ENCODE measurements at places on chromosomes 11 and 22.

DNA sequence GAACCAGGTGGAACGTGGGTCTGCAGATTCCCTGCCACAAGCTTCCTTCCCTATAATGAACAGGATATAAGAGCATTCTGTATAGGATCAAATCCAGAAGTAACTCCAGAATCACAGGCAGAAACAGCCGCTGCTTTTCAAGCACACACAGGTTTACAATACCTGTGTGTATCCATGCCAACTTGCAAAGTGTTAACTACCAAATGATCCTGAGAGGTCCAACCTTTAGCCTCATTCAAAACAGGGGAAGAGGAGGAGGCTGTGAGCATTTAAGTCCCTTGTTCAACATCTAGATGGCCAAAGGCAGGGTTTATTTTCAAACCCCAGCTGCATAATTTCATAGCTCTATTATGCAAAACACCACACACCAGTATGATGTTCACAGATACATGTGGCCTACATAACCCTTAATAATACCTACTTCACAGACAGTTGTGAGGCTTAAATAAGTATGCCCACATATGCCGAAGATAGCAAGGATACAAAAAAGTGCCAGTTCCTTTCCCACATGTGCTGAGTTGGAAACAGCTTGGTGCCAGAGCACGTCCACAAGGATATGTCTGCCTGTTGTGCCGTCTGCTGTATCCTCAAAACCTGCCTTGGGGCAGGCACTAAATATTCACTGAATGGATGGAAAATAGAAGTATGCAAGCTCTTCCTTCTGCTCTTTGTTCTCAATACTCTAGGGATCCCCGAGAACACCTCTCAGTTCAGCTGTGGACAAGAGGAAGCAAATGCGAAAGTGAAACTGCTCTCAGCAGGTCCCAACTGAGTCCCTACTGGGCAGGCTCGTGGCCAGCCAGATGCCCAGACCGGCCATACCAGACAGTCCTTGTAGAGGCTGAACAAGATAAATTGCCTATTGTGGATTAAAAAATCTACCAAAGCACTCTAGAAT, 66.8 kb downstream of the LARGE1 start:
- DNase-seq: no peak

DNA sequence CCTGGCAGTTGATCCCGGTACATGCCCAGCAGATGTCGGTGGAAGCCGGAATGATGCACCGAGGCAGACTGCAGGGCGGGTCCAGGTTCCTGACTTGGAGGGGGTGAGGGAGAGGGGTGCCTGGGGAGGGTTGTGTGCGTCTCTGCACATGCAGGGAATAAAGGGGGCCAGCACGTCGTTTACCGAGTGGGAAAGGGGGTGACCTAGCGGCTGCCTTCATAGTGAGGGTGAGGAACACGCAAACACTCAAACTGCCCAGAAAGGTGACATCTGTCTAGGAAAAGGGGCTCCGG, 801.7 kb downstream of the TBC1D22A start:
- DNase-seq: no peak

DNA sequence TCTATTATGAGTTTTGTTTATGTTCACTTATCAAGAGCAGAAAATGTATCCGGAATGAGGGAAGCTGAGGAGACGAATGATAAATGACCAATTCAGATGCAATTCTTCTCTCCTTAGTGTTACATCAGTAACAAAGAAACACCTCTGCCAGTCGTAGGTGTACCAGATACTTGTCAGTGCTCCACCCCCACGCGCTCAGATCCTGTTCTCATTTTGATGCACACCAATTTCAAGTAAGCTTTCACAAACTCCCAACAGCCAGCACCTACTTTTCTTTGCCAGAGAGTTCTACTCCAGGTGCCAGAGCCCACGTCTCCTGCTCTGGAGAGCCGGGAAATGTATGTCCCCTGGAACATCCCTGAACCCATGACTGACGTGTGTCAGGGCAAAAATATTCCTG, 43.7 kb downstream of the OR8B12 start:
- no peak for DNase-seq

DNA sequence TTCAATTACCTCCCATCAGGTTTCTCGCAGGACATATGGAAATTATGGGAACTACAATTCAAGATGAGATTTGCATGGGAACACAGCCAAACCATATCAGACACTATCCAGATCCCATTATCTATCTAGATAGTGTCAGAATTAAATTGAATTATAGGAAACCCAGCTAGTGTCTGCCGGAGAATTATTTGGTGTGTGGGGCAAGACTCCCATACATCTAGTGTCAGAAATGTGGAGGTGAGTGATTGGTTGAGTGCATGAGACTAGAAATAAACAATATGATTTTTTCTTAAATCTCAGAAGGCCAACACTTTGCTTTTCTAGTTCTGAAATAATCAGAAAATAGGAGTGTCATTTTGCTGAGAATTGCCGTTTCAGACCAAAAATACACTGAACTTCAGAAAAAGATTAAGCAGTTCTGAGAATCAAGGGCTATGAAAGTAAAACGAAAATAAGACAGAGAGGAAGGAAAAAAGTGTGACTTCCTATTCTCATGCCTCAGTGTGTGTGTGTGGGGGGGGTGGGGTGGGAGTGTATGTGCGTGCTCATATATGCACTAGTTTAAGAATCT, 21.3 kb downstream of the CASP12 start:
- DNase-seq: no peak

GRCh38 chr11:10373340-10373739, 68.5 kb downstream of the ADM start:
- DNase-seq: no peak

DNA sequence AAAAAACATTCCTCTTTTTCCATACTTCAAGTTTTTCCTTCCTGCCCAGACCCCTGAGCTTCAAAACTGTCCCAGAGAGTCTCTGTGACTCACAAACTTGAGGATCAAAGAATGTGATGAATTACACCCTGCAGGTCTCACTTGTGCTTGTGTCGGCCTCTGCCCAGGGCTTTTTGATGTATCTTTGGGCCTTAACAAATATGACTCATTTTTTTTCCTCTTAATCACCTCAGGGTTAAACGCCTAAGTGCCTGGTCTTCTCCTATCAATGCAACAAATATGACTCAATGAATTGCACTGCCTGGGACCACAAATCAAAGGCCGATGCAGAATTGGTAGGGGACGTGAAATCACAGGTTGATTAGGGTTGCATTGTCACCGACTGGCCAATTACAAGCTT, 267.7 kb downstream of the LARGE1 start:
- DNase-seq: no peak

- no peak for DNase-seq
Observed at GRCh38 chr11:42960521-42961088, 351.2 kb upstream of the API5 start.

GRCh38 chr11:84566671-84567070, 1060.5 kb downstream of the DLG2 start:
- no peak for DNase-seq

DNA sequence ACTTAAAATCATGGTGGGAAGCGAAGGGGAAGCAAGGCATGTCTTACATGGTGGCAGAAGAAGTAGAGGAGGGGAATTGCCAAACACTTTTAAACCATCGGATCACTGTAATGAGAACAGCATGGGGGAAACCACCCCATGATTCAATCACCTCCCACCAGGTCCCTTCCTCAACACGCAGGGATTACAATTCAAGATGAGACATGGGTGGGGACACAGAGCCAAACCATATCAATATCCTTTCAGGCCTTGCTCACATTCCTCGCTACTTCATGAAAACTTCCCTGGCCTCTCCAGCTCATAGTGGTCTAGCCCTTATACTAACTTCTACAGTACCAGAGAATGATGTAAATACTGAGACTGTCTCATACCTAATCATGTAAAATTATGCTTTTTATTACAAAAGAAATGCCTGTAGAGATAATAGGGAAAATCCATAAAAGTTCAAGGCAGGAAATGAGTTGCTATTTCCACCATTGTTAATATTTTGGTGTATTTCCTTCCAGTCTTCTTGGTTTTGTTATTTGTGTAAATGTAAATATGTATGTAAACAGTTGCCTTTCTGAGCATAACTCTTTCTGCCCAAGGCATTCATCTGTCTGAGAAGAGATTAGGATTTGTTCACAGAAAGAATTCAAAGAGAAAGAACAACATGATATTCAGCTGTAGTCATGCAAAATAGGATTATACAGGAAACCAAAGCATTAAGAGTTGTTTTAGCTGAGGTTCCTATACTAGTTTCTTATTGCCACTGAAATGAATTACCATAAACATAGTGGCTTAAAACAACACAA, 104.3 kb upstream of the LDLRAD3 start:
- DNase-seq: no peak

DNA sequence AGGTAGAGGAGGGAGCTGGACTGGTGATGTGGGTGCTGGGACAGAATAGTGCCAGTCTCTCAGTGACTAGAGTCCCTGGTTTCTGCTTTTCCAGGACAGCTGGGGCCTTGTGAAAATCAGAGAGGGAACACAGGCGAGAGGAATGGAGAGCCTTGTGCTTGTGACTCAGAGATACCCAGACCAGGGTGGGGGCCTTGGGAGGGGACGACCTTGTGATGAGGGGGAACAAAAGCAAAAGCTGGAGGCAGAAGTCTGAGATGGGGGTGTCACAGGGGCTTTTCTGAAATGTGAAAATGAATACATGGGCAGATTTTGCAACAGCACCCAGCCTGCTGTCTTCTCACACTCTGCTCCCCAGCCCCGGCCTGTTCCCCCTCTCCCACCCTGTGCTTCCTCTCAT, 3.4 kb upstream of the NR1H3 start:
- no peak for DNase-seq

GRCh38 chr11:68329536-68329935, 17.1 kb downstream of the LRP5 start:
- no peak for DNase-seq

- DNase-seq: no peak
Observed at GRCh38 chr11:16781936-16782919, 43.8 kb downstream of the C11orf58 start.

DNA sequence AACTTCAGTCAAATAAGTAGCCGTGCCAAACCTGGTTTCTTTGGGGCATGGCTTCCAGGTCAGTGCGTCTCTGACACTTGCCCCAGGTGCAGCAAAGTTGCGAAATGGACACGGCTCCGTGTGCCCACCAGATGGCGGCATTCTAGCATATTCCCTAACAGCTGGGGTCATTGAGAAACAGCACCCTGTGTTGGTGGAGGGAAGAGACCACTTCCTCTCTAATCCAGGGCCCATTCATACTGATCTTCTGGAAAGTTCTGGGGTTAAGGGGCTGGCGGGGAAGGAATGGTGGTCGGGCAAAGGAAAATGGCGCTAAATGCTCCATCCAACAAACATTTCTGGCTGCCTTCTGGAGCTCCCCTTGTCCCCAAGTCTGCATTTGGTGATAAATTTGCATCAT, 141.2 kb upstream of the TIMP3 start:
- peak; percentile 27 for DNase-seq

- DNase-seq: no peak
Observed at GRCh38 chr22:43897751-43898261, 6.0 kb upstream of the PNPLA5 start.

GRCh38 chr11:34926101-34926830, 9.8 kb downstream of the PDHX start:
- no peak for DNase-seq

- no peak for DNase-seq
Observed at GRCh38 chr11:115780646-115781362, 276.6 kb upstream of the CADM1 start.

DNA sequence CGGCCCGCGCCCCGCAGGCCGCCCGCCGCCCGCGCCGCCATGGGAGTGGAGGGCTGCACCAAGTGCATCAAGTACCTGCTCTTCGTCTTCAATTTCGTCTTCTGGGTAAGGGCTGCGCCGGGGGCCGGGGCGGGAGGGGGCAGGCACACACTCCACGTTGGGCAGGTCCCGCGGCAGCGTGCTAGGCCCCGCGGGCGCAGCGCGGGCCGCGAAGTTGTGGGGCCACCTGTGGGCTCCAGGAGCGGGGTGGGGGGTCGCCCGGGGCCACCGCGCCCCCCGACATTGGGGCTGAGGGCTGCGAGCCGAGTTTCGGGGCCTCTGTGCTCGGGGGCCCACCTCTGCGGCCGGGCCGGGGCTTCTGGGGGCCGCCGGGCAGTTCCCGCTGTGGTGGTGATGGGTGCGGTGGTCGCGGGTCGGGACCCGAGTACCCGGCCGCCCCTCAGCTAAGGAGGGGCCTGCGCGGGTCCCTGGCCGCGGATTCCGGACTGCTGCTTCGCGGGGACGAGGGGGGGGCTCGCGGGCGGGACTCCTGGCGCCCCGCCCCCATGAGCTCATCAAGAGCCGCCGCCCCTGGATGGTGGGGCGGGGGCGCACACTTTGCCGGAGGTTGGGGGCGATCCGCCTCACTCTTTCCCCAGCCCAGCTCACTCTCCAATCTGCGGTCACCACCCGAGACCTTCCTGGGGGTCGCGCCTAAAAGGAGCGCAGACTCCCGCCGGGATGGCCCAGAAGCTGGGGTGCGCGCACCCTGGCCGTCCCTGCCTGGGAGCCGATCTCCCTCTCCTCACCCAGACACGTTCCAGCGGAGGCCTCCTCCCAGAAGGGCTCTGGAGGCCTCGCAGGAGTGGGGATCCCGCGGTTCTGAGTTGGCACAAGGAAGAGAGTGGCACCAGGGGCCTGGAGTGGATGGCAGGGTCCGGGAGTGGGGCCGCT, 667 bp downstream of the CD81 start:
- no peak for DNase-seq

GRCh38 chr11:3920148-3920852, 64.8 kb downstream of the STIM1 start:
- DNase-seq: peak; percentile 45

DNA sequence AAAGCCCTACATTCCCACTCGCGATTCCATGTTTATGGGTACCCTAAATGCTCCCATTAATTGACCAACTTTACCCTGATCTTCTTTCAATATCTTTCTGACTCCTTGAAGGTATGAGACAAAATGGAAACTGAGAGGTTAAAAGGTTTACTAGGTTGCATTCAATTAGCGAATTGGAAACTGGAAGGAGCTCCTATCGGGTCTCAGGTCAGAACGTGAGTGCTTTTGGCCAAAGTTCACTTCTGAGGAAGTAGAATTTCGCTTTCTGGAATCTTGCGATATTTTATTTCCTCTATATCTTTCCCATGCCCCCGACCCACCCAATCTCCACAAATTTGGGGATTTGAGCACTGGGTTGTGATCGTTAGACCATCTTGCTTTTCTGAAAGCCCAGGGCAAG, 2.6 kb downstream of the EHF start:
- DNase-seq: no peak

- no peak for DNase-seq
Observed at GRCh38 chr11:88979641-88980040, 86.1 kb downstream of the GRM5 start.

- DNase-seq: no peak
Observed at GRCh38 chr11:35237351-35237750, 98.4 kb downstream of the CD44 start.

DNA sequence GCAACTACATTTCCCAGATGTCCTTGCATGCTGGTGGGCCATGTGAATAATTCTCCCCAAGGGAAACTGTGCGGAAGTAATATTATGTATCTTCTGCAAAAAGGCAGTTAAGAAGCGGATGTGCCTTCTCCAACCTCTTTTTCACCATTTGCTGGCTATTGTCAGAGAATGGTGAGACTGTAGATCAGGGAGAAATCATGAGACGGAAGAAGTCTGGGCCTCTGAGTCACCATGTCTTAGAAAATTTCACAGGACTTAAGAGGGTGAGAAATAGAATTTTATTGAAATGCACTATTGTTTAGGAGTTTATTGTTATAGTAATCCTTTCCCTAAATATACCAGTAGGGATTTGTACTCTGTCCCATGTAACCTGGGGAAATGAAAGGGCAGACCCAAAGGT, 298.7 kb upstream of the ZC3H12C start:
- no peak for DNase-seq
